Ascending aorta (tissue), 2 donors: ENCODE measurements at places on chromosomes 12 and 14. TPM values are rescaled to one million over a fixed set of nuclear protein-coding genes. Genes with fewer than 3 reads are reported as not detected.

DNA sequence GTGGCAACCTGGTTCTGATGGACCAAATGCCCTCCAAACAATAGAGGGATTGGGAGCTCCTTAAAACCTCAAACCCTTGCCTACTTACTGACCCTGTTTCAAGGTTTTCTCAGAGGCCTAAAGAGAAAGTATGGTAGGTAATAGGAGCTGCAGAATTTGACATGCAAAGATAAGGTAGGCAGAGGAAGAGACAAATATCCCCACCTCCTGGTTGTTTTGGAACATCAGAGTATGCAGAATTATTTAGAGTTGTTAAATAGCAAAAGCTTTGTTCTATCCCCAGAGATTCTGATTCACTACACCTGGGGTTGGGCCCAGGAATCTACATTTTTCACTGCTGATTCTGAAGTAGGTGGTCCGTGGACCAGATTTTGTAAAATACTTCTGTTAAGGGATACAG lies 421.2 kb downstream of the SOX5 start:
- no peaks in the 10 kb centered on the region for H3K27me3 ChIP-seq
- H3K36me3 ChIP-seq = no peaks in the 10 kb centered on the region
- no peaks in the 10 kb centered on the region for H3K4me1 ChIP-seq

GRCh38 chr12:51232642-51233041 lies 6.0 kb upstream of the DAZAP2 start:
- no peak for DNase-seq
- no peaks in the 10 kb centered on the region for H3K27me3 ChIP-seq
- H3K27ac ChIP-seq = no peak overlapping the region
- no peaks in the 10 kb centered on the region for H3K4me1 ChIP-seq

DNA sequence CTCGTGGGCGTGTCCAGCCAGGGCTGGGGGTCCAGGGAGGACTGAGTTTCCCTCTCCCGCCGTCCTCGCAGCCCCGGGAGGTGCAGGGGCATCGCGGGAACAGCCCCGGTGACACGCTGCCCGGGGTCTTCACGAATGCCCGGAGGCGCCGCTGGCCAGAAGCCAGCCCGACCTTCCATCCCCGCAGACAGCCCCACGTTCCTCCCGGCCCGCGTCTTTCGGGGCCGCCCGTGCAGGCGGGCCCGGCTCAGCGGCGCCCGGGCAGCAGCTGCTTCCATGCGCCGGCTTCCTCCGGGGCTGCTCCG lies 827 bp upstream of the TEDC1 start:
- H3K36me3 ChIP-seq = no peaks in the 10 kb centered on the region
- peaks cover 19% of the 10 kb centered on the region for H3K4me1 ChIP-seq
- H3K27me3 ChIP-seq = no peaks in the 10 kb centered on the region
- H3K4me3 ChIP-seq = peak overlapping the region; percentile 67

DNA sequence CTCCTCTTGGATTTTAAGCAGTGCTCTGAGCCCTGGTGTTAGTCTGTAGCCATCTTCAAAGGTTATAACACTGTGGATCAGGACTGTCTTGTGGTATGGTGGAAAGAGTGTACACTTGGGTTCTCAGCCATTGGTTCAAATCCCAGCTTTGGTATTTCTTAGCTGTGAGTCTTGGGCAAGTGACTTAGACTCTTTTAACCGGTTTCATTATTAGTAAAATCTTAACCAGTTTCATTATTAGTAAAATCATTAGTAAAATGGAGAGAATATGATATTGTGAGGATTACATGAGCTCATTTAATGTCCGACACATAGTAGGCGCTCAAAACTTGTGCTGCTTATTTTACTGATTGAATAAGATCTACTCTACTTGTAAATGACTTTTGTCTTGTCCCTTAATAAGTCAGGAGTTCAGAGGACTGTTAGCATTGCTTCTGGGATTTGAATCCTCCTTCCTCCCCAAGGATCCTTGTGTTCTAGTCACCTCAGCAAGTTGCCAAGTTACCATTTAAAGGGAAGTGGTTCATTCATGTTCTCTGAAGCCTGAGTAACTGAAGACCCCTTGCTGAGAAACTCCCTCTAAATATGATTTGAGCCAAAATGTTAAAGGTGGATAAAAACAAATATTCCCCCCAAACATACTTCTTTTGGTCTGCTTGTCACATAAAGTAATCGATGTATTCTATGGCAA lies 12.4 kb downstream of the TTLL5 start:
- H3K27ac ChIP-seq = no peak overlapping the region
- no peaks in the 10 kb centered on the region for H3K27me3 ChIP-seq
- H3K4me3 ChIP-seq = no peak overlapping the region
- DNase-seq = no peak

DNA sequence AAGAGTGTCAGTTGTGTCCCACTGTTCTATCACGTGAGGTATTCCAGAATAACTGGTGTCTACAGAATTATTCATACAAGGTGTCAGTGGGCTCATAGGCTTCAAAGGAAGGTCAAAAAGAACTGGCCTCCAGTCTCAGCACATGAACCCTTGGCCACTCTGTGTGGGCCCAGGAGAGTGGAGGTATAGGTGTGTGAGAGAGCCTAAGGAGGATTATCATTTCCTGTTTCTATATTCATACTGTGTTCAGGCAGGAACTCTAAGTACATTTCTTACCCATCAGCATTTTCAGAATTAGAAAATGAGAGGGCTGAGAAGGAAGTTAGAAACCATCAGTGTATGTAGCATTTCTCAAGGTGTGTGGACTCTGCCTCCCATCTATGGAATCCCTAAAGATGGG lies 87.0 kb downstream of the BTG1 start:
- no peaks in the 10 kb centered on the region for H3K36me3 ChIP-seq
- no peak overlapping the region for H3K27ac ChIP-seq
- no peak overlapping the region for H3K4me3 ChIP-seq
- no peak for DNase-seq
- H3K27me3 ChIP-seq = no peaks in the 10 kb centered on the region

DNA sequence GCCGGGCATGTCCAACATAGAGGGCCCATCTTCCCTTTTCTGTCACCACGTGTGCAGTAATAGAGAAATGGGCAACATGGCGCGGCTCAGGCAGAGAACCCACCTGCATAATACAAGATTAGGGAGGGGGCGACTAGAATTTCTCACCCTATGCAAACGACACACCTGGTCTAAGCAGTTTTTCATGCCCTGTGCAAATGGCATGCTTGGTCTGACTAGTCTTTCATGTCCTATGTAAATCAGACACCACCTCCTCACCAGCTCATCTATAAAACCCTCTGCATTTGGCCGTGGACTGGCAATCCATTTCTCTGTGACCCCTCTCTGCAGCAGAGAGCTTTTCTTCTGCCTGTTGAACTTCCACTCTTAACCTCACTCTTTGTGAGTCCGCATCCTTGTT lies 180.2 kb upstream of the PZP start:
- no peak overlapping the region for H3K27ac ChIP-seq
- no peak overlapping the region for H3K4me3 ChIP-seq
- no peaks in the 10 kb centered on the region for H3K36me3 ChIP-seq
- H3K4me1 ChIP-seq = no peaks in the 10 kb centered on the region
- DNase-seq = no peak
- H3K27me3 ChIP-seq = no peaks in the 10 kb centered on the region

GRCh38 chr12:117356048-117356447 lies 5.4 kb downstream of the NOS1 start:
- H3K27ac ChIP-seq = no peak overlapping the region
- DNase-seq = no peak
- H3K27me3 ChIP-seq = no peaks in the 10 kb centered on the region
- no peaks in the 10 kb centered on the region for H3K4me1 ChIP-seq
- no peak overlapping the region for H3K4me3 ChIP-seq
- H3K36me3 ChIP-seq = no peaks in the 10 kb centered on the region

DNA sequence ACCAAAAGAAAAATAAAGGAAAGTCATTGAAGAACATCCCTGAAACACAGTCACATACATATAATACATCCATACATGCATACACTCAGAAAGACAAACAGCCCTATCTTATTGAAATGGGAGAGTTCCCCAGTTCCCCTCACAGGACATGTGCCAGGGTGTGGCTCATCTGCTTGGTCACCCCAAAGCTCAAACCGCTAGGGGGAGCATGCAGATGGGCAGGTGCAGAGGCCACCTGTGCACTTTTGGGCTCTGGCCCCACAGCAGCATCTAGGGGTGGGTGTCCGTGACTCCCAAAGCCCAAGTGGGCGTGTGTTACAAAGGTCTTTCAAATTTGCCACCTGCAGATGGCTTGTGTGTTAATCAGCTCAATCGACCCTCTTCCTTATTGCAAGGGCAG lies 75.2 kb downstream of the CMAS start:
- DNase-seq = no peak
- no peak overlapping the region for H3K4me3 ChIP-seq
- no peaks in the 10 kb centered on the region for H3K36me3 ChIP-seq
- H3K27ac ChIP-seq = no peak overlapping the region

- no peaks in the 10 kb centered on the region for H3K27me3 ChIP-seq
- H3K36me3 ChIP-seq = no peaks in the 10 kb centered on the region
- no peak overlapping the region for H3K4me3 ChIP-seq
These were observed 241.9 kb downstream of the PAWR start for GRCh38 chr12:79448816-79449215.

DNA sequence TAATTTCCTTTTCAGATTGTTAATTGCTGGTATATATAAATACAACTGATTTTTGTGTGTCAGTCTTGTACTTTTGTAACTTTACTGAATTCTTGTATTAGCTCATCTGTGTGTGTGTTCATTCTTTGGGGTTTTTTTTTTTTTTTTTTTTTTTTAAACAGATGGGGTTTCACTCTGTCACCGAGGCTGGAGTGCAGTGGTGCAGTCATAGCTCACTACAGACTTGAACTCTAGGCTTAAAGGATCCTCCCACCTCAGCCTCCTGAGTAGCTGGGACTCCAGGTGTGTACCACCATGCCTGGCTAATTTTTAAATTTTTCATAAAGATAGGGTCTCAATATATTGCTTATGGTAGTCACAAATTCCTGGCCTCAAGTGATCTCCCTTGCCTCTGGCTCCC lies 68.0 kb downstream of the WNK1 start:
- H3K27me3 ChIP-seq = no peaks in the 10 kb centered on the region
- no peak for DNase-seq
- no peaks in the 10 kb centered on the region for H3K4me1 ChIP-seq
- H3K36me3 ChIP-seq = no peaks in the 10 kb centered on the region

GRCh38 chr12:30278401-30278800 lies 417.3 kb downstream of the IPO8 start:
- no peak for DNase-seq
- H3K27me3 ChIP-seq = no peaks in the 10 kb centered on the region
- no peak overlapping the region for H3K27ac ChIP-seq
- H3K4me3 ChIP-seq = no peak overlapping the region
- H3K36me3 ChIP-seq = no peaks in the 10 kb centered on the region

DNA sequence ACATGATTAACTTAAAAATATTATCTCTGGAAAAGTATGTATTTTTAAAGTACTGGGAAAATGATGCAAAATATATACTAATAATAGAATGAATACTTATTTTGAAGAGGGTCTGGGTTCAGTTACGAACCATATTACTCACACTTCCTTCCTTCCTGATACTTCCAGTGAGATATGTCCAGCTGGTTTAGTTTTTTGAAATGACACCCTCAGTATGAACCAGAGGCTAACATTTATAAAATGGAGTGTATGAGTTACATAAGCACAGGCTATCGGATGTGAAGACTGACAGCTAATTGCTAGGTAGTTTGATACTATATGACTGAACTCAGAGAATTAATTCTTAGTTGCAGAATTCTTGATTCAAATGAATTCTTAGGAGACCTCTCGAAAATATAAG lies 122.9 kb downstream of the OTOGL start:
- H3K4me3 ChIP-seq = no peak overlapping the region
- H3K36me3 ChIP-seq = no peaks in the 10 kb centered on the region
- DNase-seq = no peak
- H3K27me3 ChIP-seq = no peaks in the 10 kb centered on the region

TMEM179 gene
- total RNA-seq = not detected

WNT1 gene
- total RNA-seq = not detected

RNU4-1 gene
- not detected for total RNA-seq

SRRM4 gene
- not detected for total RNA-seq

KCNA5 gene
- total RNA-seq = 39.1 TPM

PLCZ1 gene
- total RNA-seq = not detected

RERGL gene
- 26.7 TPM for total RNA-seq

IL31 gene
- total RNA-seq = not detected

ATL1 gene
- total RNA-seq = 1.2 TPM

EPYC gene
- total RNA-seq = not detected

CIROP gene
- not detected for total RNA-seq

GLI1 gene
- total RNA-seq = 2.8 TPM
